ENCODE measurements at places on chromosomes 2 and 18.

GRCh38 chr2:7437716-7438632 lies 520.8 kb downstream of the RNF144A start:
- no peak for DNase-seq

- DNase-seq, result no peak
These were observed 64.4 kb downstream of the INPP5D start for GRCh38 chr2:233124421-233125080.

DNA sequence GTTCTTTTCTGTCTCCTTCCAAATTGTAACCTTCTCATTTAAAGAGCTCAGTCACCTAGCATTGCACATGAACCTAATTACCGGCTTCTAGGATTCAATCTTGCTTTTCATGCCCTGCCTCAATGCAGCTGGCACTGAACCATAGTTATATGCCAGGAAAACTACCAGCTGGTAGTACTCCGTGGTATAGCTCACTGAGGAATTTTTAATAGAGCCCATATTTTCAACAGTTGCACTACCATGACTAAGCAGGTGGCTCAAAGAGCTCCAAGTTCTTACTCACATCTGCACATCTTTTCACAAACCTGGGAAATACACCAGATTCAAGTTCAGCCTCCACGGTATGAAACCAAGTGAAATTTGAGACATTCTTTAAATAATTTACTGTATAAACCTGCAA lies 363.5 kb downstream of the GRB14 start:
- no peak for DNase-seq

- no peak for DNase-seq
These were observed 809.8 kb downstream of the RNF144A start for GRCh38 chr2:7726989-7727388.
